ENCODE measurements at places on chromosomes 5 and 9.

DNA sequence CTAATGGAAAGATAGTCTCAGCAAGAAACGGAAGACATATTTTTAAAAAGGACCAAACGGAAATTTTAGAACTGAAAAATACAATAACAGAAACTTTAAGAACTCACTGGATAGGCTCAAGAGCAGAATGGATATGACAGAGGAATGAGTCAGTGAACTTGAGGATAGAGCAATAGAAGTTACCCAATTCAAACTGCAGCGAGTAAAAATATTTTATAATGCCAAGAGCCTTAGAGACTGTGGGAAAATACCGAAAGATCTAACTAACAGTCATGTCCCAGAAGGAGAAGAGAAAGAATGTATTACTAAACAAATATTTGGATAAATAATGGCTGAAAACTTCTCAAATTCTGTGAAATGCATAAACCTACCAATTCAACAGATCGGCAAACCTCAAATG is 40.8 kb downstream of the ADAMTS2 start:
- DNase-seq, result no peak

DNA sequence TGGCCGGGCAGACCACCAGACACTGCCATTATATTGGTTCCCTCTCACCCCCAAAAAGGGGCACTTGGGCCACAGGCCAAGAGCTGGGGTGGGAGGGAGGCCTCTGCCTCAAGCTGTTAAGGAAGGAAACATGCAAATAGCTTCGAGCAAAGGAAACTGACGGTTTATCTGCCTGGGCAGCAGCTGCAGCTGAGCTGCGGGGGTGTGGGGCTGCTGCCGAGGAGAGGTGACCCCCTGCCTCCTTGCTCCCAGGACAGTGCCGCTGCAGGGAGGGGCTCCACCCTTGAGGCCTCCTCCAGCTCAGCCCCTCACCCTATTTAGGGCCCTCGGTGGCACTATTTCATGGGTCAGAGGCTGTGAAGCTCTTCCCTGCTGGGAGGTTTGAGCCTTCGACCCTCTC is 789 bp downstream of the DOK3 start:
- no peak for DNase-seq

GRCh38 chr5:98414938-98415337 is 358.5 kb upstream of the RGMB start:
- DNase-seq, result no peak

DNA sequence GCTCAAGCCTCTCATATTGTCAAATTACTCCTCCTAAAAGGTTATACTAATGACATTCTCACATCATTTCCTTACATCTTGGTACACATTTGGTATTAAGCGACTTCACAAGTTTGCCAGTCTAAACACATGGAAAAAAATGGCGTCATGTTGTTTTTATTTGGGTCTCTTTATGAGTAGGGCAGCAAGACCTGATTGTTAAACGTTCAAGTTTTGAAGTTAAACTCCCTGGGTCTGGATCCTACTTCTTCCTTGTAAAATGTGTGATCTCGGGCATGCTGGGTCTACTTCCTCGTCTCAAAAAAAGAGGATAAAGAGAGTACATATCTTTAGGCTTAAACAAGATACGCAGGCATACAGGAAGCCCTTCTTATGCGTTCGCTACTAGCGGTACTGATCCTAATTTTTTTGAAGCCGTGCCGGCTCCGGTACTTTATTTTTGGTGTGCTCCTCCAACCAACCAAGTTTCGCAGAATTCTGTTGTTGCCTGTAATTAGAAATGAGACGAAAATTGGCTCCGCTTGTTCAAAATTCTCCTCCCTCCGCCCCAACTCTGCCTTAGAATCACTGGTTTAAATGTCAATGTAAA is 596 bp upstream of the CDC37L1 start:
- DNase-seq, result peak; percentile 22

DNA sequence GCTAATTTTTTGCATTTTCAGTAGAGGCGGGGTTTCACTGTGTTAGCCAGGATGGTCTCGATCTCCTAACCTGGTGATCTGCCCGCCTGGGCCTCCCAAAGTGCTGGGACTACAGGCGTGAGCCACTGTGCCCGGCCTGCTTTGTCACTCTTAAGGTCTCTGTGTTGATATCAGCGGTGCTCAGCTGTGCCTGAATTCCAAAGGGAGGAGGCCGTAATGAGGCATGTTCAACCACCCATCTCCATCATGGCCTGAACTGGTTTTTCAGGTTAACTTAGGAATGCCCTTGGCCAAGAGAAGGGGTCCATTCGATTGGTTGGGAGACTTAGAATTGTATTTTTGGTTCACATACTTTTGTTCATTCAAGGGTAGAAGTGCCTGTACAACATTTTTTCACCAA is 22.0 kb downstream of the HSD17B3 start:
- DNase-seq, result no peak

GRCh38 chr9:96294159-96294545 is 7.8 kb downstream of the HSD17B3 start:
- no peak for DNase-seq

DNA sequence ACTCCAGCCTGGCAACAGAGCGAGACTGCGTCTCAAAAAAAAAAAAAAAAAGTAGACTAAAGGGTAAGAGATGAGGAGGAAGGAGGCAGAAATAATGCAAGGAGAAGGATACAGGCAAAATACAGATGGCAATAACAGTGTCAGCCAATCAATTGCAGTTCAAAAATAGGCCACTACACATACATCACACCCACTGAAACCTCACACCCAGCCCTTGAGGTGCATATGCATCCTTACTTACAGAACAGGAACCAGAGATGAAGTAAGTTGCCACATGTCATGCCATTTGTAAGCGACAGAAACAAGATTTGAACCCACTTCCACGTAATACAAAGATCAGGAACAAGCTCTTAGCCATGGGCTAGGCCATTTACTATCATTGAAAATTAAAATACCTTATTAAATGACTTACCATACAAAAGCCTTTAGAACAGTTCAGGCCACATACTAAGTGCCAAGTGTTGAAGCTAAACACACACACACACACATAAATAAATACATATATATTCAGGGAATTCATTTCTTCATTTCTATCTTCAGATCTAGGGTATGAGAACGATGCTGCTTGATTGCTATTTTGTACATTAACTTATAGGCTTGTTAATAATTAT is 98.4 kb downstream of the FNBP1 start:
- no peak for DNase-seq

GRCh38 chr5:150703762-150704161 is 2.9 kb upstream of the RBM22 start:
- DNase-seq, result no peak

GRCh38 chr9:35909274-35909673 is at the start of gene SPAAR:
TSS of gene SPAAR (plus strand) at chr9:35909490. CDS start at chr9:35910464, 974 bp downstream.
- DNase-seq, result peak; percentile 51

GRCh38 chr9:124372038-124372437 is 43.2 kb downstream of the PSMB7 start:
- DNase-seq, result no peak

GRCh38 chr5:142973932-142974331 is 203.8 kb downstream of the ARHGAP26 start:
- no peak for DNase-seq

- no peak for DNase-seq
Observed at GRCh38 chr9:92728831-92729734, 35.5 kb downstream of the BICD2 start.

- DNase-seq, result no peak
Observed at GRCh38 chr9:127014910-127015540, 100.4 kb downstream of the RALGPS1 start.

- peak; percentile 30 for DNase-seq
Observed at GRCh38 chr9:75979362-75979761, 88.9 kb downstream of the PCSK5 start.

- no peak for DNase-seq
Observed at GRCh38 chr5:158824241-158824882, 275.4 kb downstream of the EBF1 start.

DNA sequence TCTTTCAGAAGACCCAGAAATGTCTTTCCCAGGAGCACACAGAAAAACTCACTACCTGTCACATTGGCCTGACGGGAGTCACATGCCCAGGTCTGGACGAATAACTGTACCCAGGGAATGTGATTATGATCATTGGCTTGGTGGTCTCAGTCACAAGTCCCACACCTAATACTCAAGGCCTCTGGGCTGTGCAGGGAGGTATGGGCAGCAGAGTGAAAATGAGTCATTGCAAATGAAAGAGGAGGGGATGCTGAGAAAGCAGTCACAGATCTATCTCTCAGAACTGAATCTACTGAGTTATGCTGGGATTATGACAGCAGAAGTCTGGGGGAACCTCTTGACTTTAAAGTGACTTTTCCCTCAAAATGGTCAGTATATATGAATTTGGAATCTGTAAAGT is 36.9 kb downstream of the SGCD start:
- DNase-seq, result no peak

- no peak for DNase-seq
Observed at GRCh38 chr5:132812781-132813598, at the start of gene SOWAHA. TSS of gene SOWAHA (plus strand) at chr5:132813302. CDS start at chr5:132813622, 320 bp downstream.

DNA sequence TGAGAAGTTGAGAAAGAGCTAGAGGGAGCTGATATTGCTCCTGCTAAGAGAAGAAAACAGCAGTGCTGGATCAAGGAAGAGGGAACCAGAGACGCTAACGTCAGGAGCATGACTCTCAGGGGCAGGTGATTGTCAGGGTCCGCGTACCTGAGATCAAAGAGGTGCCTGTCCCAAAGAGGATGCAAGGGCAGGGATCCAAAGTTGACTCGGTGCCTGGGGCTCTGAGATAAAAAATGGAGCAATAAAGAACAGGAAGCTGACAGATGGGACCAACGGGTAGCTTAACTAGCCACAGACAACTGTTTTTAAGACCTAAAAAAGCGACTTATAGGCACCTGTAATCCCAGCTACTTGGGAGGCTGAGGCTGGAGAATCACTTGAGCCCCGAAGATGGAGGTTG is 517.8 kb downstream of the IRX1 start:
- DNase-seq, result no peak

DNA sequence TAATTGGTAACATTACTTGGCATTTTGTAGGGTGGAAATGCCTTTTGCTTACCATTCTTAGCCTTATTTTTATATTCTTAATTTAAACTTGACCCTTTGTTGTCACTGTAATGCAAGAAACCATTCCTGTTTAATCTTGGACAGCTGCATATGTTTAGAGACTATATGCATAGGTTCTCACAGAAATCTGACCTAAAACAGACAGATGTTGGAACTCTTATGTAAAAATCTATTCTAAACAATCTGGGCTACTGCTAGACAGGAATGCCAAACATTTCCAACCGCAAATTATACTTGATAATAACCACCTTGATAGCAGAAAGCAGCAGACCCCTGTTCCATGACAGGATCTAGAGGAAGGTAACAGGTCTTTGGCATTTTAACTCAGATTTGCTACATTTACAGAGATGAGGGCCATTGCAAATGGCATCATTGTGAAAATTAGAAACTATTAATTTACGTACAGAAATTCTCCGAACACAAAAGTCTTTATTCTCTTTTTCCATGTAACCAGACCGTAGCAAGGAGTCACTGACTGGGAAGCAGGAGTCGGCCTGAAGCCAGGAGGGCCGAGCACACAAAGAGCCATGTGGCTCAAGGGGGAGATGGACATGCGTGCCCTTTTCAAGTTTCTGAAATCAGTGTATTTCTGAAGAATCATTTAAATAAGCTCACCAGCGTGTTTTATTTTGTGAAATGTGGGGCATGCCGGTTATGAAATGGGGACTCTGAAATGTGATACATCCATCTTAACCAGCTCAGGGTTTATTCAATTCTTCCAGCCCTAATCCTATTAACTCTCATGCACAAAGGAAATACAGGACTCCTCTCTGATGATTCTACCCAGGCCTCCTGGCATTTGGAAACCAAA is 139.3 kb downstream of the AOPEP start:
- no peak for DNase-seq

GRCh38 chr9:34570376-34570775 is 19.1 kb downstream of the CNTFR start:
- no peak for DNase-seq

DNA sequence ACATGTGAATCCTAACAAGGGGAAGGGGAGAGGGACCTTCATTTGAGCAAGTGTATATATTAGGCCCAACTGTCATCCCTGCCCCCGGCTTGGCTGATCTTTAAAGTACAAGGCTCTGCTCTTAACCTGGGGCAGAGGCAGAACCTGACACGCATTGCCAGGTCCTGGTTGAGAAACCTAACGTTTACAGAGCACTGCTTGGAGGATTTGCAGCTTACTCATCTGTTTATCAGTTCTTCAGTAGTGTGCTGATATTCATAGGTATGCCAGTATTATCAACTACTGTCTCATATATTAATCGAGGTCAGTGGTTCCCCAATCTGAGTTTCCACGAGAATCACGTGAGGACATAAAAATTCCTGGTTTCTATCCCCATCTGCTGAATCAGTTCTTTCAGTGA is 50.4 kb downstream of the ACO1 start:
- DNase-seq, result no peak

DNA sequence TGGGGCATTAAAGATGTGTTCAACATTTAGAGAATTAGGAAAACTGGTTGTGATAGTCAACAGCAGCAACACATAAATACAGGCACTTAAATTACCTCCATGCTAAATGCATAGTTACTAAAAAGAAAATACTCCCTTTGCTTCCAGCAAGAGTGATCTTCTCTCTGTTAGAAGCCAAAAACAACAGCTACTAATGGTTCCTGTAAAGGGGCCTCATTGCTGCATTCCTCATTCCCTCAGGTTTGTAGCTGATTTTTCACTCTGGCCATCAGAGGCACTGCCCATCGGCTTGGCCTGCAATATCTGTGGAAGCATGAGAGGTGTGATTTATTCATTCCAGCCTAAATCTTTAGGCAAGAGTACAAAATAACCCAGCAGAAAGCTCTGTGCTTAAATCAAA is 466.0 kb upstream of the ADAMTS16 start:
- DNase-seq, result no peak

GRCh38 chr5:64166201-64166959 is 737 bp downstream of the RNF180 start:
- DNase-seq, result peak; percentile 21

DNA sequence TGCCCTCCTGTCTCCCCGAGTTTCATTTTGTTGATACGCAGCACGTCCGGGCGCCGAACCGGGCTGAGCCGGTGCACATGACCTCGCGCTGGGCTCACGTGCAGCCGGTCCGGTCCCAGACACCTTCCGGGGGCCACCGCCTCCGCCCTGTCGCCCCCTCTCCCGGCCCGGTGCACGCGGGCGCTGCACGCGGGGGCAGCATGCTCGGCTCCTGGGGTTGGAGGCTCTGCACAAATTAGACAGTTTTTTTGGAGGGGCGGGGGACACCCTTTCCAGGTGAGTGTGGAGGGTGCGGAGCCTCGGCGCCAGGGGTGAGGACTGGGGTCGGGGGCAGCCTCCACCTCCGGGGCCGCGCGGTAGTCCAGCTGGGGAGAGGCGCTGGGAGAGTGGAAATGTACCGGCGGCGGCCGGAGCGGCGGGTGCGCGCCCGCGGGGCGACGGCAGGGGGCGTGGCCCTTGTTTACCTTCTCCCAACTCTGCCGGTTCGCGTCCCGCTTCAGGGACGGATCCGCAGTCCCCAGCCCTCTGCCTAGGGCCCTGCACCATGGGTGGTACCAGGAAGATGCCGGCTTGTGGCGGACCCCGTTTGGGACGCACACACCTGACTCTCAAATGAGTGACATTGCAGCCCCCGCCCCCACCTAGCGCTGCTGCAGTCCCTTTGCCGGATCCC is 1.1 kb downstream of the JADE2 start:
- peak; percentile 75 for DNase-seq

GRCh38 chr9:36162211-36162738 is 6.9 kb upstream of the CCIN start:
- DNase-seq, result no peak
